ENCODE measurements at places on chromosomes 12 and 14. TPM values are rescaled to one million over a fixed set of nuclear protein-coding genes. Genes with fewer than 3 reads are reported as not detected.

DNA sequence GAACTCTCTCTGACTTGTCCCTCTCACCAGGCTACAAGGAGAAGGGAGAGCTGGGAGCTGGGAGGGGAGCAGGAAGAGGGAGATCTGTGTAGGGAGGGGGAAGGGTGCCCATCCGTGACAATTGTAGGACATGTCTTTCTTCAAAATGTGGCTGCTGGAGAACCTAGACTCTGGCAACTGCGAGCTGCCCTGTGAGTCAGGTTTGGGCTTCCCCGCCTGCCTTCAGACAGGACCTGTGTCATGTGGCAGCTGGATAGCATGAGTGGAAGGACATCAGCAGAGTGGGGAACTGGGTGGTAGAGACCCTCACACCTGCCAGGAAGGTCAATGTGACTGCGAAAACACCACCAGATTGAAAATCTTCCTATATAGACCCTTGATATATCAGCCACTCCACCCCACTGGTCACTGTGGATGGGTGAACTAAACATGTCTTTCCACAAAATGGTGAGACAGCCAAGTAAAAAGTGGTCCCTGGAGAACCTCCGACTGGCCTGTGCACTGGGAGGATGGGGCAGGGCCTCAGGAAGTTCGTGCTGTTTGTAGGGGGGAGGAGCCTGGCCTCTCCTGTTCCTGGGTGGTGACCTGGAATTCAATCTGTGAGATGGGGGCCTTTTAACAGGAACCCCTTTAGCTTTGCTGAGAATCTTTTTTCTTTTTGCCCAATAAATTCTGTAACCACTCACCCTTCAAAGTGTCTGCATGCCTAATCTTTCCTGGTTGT, 62.2 kb upstream of the CAPRIN2 start:
- peaks cover 1% of the 10 kb centered on the region for H3K4me1 ChIP-seq
- no peak overlapping the region for H3K27ac ChIP-seq
- no peak overlapping the region for H3K4me3 ChIP-seq
- no peaks in the 10 kb centered on the region for H3K36me3 ChIP-seq
- no peak for DNase-seq

DNA sequence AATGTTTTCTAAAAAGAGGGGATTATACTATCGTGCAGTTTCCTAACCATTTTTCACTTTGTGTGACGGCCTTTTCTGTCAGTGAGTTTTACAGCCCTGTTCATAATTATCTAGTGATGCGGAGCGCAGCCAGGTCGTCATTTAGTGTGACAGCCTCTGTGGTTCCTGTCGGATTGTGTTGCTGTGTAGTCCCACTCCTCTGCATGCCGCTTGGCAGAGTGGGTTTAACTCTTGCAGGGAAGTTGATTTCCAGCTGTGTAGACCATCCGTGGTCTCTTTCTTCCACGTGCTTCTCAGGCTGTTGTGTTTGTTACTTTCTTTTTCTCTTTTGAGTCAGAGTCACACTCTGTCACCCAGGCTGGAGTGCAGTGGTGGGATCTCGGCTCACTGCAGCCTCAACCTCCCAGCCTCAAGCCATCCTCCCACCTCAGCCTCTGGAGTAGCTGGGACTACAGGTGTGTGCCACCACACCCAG, 8.6 kb downstream of the RAN start:
- H3K27me3 ChIP-seq, result no peaks in the 10 kb centered on the region
- no peak overlapping the region for H3K4me3 ChIP-seq
- H3K36me3 ChIP-seq, result peaks cover 12% of the 10 kb centered on the region

GRCh38 chr14:48193893-48194292, 518.5 kb upstream of the MDGA2 start:
- no peaks in the 10 kb centered on the region for H3K36me3 ChIP-seq
- no peak overlapping the region for H3K4me3 ChIP-seq
- H3K4me1 ChIP-seq, result no peaks in the 10 kb centered on the region
- no peak overlapping the region for H3K27ac ChIP-seq

GRCh38 chr14:33631021-33631420, 319.9 kb downstream of the EGLN3 start:
- no peak for DNase-seq
- H3K4me3 ChIP-seq, result no peak overlapping the region
- H3K27ac ChIP-seq, result no peak overlapping the region
- H3K27me3 ChIP-seq, result no peaks in the 10 kb centered on the region
- H3K4me1 ChIP-seq, result no peaks in the 10 kb centered on the region

GRCh38 chr12:116332705-116333380, 55.4 kb upstream of the MED13L start:
- no peaks in the 10 kb centered on the region for H3K4me1 ChIP-seq
- DNase-seq, result no peak
- no peak overlapping the region for H3K4me3 ChIP-seq
- H3K27me3 ChIP-seq, result no peaks in the 10 kb centered on the region

DNA sequence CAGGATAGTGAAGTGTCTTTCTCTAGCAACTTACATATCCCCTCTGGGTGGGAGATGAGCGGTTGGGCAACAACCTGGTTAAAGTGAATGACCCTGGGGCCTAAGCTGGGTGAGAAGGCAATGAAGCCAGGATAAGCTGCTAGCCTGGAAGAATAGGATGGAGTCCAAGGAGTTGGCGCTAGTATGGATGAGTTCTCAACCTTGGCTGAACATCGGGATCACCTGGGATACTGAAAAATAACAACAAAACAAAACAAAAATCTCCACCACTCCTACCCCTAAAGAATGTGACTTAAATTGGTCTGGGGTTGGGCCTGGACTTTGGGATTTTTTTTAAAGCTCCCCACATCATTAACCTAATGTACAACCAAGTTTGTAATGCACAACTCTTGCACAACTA, 4.8 kb upstream of the RPS6KA5 start:
- H3K27me3 ChIP-seq, result no peaks in the 10 kb centered on the region
- H3K4me1 ChIP-seq, result peaks cover 10% of the 10 kb centered on the region
- no peaks in the 10 kb centered on the region for H3K36me3 ChIP-seq
- DNase-seq, result no peak
- no peak overlapping the region for H3K4me3 ChIP-seq

DNA sequence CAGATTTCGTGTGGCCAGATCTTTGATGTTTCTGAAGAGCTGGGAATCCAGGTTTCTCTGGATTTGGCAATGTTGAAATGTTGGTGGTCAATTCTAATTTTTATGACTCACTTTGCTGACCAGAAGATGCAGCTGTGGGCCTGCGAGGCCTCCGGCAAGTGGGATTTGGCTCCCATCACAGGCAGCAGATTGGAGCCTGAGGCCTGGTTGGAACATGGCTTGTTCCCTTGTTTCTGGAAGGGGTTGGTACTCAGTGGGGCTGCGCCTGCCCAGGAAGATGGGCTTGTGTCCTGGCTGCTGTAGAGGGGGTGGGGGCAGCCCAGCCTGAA, 23.1 kb downstream of the FBRSL1 start:
- no peak overlapping the region for H3K27ac ChIP-seq
- no peaks in the 10 kb centered on the region for H3K4me1 ChIP-seq
- H3K36me3 ChIP-seq, result no peaks in the 10 kb centered on the region
- H3K4me3 ChIP-seq, result no peak overlapping the region
- DNase-seq, result no peak
- no peaks in the 10 kb centered on the region for H3K27me3 ChIP-seq

GRCh38 chr14:72443991-72444441, 449.9 kb downstream of the DPF3 start:
- no peak overlapping the region for H3K4me3 ChIP-seq
- DNase-seq, result no peak
- H3K27me3 ChIP-seq, result no peaks in the 10 kb centered on the region
- H3K4me1 ChIP-seq, result no peaks in the 10 kb centered on the region
- H3K27ac ChIP-seq, result no peak overlapping the region

- H3K4me1 ChIP-seq, result no peaks in the 10 kb centered on the region
- no peak overlapping the region for H3K27ac ChIP-seq
- no peaks in the 10 kb centered on the region for H3K36me3 ChIP-seq
Observed at GRCh38 chr14:42391146-42391834, 784.6 kb downstream of the LRFN5 start.

DNA sequence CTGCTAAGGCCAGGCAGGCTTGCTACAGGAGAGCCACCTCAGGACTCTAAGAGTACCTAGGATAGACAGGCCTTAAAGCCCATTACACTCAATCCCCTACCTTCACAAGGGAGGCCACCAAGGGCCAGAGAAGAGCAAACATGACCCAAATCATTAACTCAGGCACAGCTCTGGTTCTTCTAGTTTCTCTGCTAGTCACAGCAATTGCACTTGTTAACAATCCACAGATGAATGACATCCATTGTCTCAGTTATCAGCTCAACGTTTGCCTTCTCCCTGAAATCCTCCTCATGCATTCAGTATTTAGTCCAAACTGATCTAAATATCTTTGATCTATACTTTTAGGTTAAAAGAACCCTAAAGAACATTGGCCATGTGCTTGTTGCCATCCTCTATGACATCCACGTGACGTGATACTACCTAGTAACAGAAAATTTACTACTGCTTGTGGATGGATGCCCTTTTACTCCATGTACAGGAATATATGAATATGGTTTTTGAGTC, 164.5 kb downstream of the STXBP6 start:
- H3K27me3 ChIP-seq, result no peaks in the 10 kb centered on the region
- DNase-seq, result no peak
- no peak overlapping the region for H3K4me3 ChIP-seq
- no peaks in the 10 kb centered on the region for H3K36me3 ChIP-seq

- H3K4me3 ChIP-seq, result no peak overlapping the region
- H3K36me3 ChIP-seq, result no peaks in the 10 kb centered on the region
Observed at GRCh38 chr12:120861074-120861795, 42.9 kb downstream of the SPPL3 start.

GRCh38 chr14:60051721-60052221, 40.0 kb upstream of the PCNX4 start:
- no peak for DNase-seq
- no peak overlapping the region for H3K27ac ChIP-seq
- H3K27me3 ChIP-seq, result no peaks in the 10 kb centered on the region
- no peaks in the 10 kb centered on the region for H3K4me1 ChIP-seq
- H3K36me3 ChIP-seq, result no peaks in the 10 kb centered on the region
- H3K4me3 ChIP-seq, result no peak overlapping the region

DNA sequence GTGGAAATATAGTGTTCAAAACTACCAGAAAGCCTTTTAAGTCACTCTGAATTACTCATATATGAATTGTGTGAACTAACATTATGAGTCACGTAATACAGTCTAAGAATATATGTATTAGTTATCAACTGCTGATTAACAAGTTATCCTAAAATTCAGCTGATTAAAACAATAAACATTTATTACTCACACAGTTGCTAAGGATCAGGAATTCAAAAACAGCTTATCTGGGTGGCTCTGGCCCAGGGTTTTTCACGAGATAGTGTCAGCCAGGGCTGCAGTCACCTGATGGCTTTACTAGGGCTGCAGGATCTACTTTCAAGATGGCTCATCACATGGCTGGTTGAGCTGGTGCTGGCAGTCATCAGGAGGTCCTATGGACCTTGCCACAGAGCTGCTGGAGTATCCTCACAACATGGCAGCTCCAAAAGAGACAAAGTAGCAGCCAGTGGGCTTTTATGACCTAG, 36.5 kb downstream of the CORO1C start:
- no peaks in the 10 kb centered on the region for H3K27me3 ChIP-seq
- no peak for DNase-seq
- no peak overlapping the region for H3K4me3 ChIP-seq
- H3K4me1 ChIP-seq, result peaks cover 38% of the 10 kb centered on the region
- no peaks in the 10 kb centered on the region for H3K36me3 ChIP-seq

DNA sequence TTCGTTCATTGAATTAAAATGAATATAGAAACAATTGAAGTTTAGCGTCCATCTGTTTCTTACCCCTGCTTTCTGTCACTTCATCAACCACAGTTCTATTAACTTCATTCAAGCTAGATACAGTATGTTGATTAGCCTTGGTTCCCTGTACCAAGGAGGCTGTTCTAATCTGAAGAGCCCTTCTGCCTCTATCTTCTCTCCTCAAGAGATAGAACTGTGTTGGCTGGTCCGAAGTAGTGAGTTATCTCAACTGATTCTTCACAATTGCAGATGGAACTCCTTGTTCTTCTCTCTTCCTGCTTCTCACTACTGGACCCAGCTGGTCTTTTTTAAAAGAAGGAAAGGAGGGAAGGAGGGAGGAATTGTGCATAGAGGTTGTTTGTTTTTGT, 82.1 kb upstream of the TRAF3 start:
- H3K4me3 ChIP-seq, result no peak overlapping the region
- DNase-seq, result no peak
- no peak overlapping the region for H3K27ac ChIP-seq
- no peaks in the 10 kb centered on the region for H3K27me3 ChIP-seq
- H3K36me3 ChIP-seq, result no peaks in the 10 kb centered on the region

DNA sequence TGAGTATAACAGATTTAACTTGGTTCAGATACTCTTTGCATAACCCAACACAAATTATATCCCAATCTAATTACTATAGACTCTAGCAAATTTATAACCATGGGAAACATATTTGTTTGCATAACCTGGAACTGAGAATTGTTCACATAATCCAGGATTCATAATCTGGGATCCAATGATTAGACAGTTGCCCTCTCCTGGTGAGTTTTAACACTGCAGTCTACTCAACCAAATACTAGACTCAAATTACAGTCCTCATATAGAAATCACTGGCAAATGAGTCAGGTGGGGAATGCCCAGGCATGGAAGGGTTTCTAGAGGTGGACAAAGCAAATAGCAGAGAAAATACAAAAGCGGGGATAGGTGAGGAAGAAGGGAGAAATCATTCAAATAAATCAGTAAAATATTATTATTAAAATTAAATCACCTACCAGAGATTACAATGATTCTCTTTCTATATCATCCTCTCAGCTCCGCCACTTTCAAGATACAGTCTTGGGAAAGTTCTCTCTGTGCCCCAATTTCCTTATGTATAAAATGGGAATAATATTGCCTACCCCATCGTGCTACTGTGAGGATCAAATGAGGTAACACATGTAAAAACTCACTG, 9.4 kb downstream of the GCH1 start:
- no peak for DNase-seq
- no peak overlapping the region for H3K27ac ChIP-seq
- no peak overlapping the region for H3K4me3 ChIP-seq
- no peaks in the 10 kb centered on the region for H3K4me1 ChIP-seq
- H3K27me3 ChIP-seq, result no peaks in the 10 kb centered on the region
- no peaks in the 10 kb centered on the region for H3K36me3 ChIP-seq

DNA sequence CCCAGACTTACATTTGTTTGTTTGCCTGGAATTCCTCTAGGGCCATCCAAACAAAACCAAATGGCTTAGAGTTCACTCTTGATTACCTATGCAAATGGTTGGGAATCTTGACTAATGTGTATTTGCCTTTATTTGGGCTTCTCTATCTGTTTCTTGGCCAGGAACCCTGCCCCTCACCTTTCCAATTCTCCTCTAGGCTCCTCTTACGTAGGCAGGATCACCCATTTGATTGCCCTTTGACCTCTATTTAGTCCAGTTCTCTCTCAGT, 123.0 kb upstream of the DYRK2 start:
- H3K27ac ChIP-seq, result no peak overlapping the region
- H3K36me3 ChIP-seq, result no peaks in the 10 kb centered on the region
- DNase-seq, result no peak
- no peaks in the 10 kb centered on the region for H3K27me3 ChIP-seq
- no peaks in the 10 kb centered on the region for H3K4me1 ChIP-seq

MUCL1 gene
- total RNA-seq, result not detected

SIX1 gene
- total RNA-seq, result not detected

PROX2 gene
- total RNA-seq, result 0.79 TPM

NYNRIN gene
- total RNA-seq, result 9.1 TPM

DUSP16 gene
- total RNA-seq, result 16.1 TPM

TCHP gene
- 54.7 TPM for total RNA-seq

SYNDIG1L gene
- not detected for total RNA-seq

All from transverse colon (tissue), 4 donors.